ENCODE measurements at places on chromosomes 12 and 14. TPM values are rescaled to one million over a fixed set of nuclear protein-coding genes. Genes with fewer than 3 reads are reported as not detected.

The CCDC197 gene
- total RNA-seq: not detected

The ARMH4 gene
- total RNA-seq: 8.4 TPM

The SCNN1A gene
- total RNA-seq: 1.5 TPM

The SALL2 gene
- total RNA-seq: 12.2 TPM

The KRT81 gene
- total RNA-seq: not detected
